Stimulated activated CD8-positive, alpha-beta memory T cell treated with anti-CD3 and anti-CD28 coated beads, Interleukin-4, amount 100 ng/mL, for 1 hour (primary cell): ENCODE measurements at places on chromosomes 5 and 9.
A peak's percentile ranks its signal among the peaks of the same experiment; 100 is the strongest.

GRCh38 chr5:103469288-103470040 lies 93.1 kb downstream of the NUDT12 start:
- DNase-seq, result no peak

DNA sequence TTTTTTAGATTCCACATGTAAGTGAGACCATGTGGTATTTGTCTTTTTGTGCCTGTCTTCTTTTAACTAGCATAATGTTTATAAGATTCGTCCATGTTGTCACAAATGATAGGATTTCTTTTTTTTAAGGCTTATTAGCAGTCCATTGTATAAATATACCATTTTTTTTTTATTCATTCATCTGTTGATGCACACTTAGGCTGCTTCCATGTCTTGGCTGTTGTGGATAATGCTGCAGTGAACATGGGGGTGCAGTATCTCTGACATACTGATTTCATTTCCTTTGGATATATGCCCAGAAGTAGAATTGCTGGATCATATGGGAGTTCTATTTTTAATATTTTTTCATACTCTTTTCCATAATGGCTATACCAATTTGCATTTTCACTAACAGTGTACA lies 48.7 kb downstream of the KIAA1958 start:
- no peak for DNase-seq

DNA sequence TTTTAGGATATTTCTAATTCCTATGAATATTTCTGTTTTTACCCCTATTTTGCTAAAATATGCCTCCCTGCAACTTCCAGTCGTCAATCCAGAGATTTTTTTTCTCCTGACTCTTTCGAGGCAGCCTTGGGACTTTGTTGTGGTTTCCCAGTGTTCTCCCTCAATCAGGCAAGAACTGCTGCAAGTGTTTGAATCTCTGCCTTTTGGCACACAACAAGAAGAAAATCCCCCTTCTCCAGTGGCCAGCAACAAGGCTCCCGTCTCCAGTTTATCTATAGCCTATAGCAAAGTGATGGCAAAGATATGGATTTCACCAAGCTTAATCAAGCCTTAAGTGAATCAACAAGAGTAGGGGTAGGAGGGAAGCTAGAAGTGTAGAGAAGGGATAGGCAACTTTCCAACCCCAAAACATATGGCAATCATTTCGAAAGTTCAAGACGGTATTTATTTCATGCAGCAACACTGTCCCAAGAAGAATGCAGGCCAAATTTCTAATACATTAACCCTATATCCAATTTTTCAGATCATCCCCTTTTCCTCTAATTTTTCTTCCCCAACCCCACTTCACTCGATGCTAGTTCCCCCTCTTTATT lies 37.7 kb upstream of the PAPPA start:
- DNase-seq, result no peak

DNA sequence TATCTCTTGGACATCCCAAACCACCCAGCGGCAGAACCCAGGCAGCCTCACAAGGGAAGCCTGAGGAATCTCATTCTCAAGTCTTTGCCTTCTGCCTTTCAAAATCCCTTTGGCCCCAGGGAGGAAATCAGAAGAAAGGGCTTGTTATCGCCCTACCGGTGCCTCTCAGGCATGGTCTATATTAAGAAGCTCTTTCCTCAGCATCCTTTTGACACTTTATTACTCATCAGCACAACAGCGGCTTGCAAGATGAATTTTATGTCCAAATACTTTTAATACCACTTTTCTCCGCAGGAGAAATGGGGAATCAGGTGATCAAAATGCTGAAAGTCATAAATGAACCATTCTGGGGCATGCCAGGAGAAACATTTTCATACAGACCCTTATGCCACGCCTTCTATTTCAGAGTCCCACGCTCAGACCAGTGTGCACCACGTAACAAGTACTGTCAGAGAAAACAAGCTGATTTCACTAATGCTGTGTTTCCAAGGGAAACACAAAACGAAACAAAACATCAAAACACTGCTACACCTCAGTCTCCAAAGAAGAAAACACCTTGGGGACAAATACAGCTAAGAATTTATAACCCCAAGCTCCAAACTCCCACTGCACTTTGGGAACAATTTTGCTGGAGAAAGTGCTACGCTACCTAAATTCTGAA lies 30.0 kb downstream of the RAPGEF1 start:
- no peak for DNase-seq

- peak; percentile 25 for DNase-seq
Observed at GRCh38 chr5:172293054-172293744, 9.6 kb upstream of the UBTD2 start.

- no peak for DNase-seq
Observed at GRCh38 chr9:134680393-134681060, 38.9 kb downstream of the COL5A1 start.

GRCh38 chr5:102511666-102512065 lies 12.9 kb upstream of the SLCO6A1 start:
- no peak for DNase-seq

GRCh38 chr5:3827624-3828023 lies 232.0 kb downstream of the IRX1 start:
- no peak for DNase-seq

DNA sequence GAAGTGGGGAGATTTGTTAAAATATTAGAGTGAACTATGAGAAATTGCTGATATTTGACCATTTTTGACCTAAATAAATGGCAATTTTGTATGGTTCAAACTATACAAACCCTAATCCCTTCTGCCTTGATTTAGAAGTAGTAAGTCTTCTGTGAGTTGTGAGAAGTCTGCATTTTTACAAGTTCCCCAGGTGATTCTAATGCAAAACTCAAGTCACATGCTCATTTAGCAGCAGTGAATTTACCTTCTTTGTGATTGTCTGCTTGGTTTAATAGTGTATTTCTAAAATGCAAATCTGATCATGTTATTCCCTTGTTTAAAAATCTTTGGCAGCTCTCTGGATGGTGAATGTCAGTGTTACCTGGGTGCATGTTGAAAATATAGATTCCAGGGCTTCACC lies 2.8 kb downstream of the MEGF10 start:
- no peak for DNase-seq

GRCh38 chr9:84804951-84805694 lies 135.6 kb downstream of the NTRK2 start:
- DNase-seq, result no peak

DNA sequence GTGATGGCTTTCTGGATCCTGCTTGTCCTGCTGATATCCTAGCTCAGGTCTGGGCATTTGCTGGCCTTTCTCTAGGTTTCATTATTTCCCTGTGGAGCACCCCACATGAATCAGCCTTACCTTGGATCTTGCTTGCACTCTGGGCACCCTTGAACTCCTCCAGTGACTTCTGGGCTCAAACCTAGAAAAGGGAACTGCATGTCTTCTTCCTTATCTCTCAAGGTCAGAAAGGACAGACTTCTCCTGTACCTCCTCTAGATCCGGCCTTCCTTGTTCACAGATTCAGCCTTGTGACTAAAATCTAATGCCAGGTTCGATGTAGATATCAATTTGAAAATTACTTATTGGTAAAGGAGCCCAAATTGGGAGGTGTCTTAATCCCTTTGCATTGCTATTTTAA lies 267.9 kb downstream of the PARP8 start:
- DNase-seq, result no peak

- no peak for DNase-seq
Observed at GRCh38 chr5:164202338-164202737, 696.9 kb downstream of the MAT2B start.

DNA sequence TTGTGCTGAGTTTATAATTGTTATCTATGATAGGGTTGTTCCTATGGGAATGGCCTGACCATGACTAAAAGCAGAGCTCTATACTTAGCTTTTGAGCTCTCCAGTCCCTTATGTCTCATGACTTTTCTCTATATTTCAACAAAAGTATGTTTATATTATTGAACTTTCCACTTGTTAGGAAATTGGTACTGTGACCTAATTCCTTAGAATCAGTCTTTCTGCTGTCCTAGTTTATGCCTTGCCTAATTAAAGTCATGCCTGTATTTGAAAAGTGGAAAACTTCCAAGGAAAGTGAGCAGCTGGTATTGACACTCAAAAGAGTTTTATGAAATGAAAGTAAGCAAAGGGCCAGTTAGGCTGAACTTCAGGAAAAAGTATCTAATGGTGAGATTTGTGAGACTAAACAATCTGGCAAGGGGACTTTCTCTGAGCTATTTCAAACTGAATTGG lies 68.6 kb downstream of the XRCC4 start:
- no peak for DNase-seq

DNA sequence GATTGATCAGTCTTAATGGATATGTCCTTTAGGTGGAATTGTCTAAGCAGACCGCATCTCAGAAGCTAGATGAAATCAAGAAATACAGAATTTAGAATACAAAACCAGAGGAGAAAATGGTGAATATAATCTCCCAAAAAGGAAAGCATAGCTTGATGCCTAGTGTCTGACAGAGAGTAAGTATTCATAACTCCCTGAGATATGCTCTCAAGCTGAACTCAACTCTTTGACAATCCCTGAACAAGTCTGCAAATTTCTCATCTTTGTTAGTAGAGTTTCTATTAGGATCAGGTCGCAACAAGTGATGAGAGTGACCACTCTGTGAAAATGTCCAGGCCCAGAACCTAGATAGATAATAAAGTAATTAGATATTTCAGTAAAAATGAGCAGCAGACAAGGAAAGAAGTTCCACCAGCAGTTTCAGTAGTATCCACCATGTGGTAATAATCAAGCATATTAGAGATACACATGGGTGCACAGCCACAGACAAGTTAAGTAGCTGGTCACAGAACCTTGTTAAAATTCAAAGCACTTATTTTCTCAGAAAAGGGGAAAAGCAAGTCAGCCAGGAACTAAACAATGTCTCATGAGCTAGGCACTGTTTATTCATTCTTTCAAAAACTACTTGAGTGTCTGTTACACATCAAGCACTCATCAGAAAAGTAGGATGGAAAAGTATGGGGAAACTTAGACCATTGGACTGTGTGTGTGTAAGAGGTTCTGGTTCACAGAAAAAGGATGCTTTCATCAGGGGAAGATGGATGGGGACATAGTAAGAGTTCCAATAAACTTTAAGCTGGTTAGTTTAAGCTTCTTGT lies 481.5 kb upstream of the TUSC1 start:
- no peak for DNase-seq

GRCh38 chr9:15433661-15434060 lies 11.0 kb downstream of the SNAPC3 start:
- DNase-seq, result no peak

DNA sequence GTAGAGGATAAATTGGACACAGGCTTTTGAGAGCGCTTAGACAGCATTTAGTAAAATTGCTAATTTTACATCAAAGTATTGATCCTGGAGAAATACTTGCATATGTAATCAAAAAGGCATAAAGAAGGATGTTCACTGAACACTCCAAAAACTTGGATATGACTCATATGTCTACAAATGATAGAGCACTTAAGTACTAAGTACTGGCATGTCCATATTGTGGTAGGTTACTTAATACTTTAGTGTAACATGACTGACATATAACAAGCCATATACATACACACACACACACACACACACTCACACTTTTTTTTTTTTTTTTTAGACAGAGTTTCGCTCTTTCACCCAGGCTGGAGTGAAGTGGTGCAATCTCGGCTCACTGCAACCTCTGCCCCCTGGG lies 361.9 kb downstream of the ARHGEF28 start:
- no peak for DNase-seq

DNA sequence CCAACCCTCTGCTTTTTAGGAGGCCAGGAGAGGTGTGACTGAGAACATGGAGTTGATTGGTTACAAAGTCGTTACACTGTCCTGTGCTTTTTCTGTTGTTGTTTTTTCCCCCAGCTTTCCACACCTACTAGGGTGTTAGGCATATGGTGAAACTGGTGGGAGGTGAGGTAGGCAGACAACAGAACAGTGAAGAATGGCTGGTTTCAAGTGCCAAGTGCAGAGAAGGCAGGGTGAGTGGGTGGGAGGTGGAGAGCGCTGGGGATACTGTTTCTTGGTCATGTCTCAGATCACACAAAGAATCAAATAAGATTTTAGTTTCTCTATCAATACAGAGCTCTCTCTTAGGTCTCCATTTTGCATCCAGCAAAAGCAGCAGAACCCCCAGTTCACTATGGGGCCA lies 2.2 kb upstream of the SPTAN1 start:
- DNase-seq, result no peak

- no peak for DNase-seq
Observed at GRCh38 chr9:84941792-84942191, 272.3 kb downstream of the NTRK2 start.

GRCh38 chr5:51018423-51018822 lies 352.0 kb downstream of the PARP8 start:
- no peak for DNase-seq

DNA sequence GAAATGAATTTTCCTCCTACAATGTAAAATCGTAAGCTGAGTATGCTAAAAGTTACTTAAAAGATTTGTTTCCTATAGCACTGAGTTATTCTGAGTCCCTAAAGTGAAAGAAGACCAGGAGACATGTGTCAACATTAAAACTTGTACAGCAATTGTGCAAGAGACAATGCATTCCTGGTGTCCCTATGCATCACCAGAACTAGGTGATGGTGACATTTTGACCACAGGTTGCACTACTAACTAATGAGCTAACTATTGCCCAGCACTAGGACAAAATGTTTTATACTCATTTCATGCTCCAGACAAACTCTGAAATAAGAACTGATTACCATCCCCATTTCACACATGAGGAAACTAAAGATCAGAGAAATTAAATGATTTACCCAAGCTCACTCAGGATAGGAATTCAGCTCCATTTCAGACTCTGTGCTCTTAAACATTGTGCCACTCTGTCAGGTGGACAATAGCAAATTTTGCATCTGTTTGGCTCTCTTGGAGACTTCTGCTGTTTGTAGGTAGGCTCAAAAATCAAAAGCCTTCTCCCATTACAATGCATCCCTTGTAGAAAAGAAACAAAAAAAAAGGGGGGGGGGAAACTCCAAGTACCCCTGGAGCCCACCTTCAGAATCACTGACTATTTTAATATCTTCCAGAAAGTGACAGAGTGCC lies 269.2 kb downstream of the ACTL7B start:
- no peak for DNase-seq

DNA sequence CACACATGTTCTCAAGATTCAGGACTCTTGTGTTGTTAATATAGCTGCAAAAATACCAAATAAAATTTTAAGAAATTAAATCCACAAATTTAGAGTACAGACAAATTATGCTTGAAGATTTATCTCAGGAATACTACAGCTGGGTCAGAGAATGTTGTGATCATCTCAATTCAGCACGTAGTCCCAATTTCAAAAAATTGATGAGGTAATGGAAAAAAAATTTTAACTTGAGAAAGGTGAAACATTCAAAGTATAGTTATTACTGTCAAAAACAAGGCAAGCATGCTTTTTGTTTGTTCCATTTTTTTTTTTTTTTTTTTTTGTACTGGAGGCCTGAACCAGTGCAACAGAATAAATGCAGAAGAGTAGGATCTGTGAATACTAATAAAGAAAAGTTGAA lies 29.4 kb downstream of the ICE1 start:
- no peak for DNase-seq

GRCh38 chr9:37464006-37464405 lies 1.2 kb downstream of the ZBTB5 start:
- no peak for DNase-seq

GRCh38 chr5:74326571-74327338 lies 313.8 kb downstream of the ENC1 start:
- DNase-seq, result peak; percentile 13
